ENCODE measurements at places on chromosomes 5 and 9.

GRCh38 chr9:4579001-4579400 is 83.1 kb upstream of the PLPP6 start:
- DNase-seq: no peak

DNA sequence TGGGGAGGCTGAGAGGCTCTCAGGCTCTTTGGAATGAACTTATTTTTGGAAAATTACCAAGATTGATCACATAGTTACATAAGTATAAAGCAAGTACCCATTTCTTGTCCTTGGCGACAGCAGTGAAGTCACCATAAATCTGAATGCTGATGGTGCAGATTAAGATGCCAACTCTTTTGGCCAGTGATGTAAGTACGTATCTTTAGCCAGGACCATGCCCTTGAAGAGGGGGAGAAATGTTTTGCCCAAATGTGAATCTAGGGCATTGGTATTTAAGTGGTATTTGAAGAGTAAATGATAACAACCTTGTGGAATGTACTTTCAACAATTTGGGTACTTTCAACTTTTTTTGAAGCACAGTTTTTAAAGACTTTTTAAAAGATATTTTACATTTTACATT is 68.2 kb upstream of the RAD23B start:
- DNase-seq: no peak

DNA sequence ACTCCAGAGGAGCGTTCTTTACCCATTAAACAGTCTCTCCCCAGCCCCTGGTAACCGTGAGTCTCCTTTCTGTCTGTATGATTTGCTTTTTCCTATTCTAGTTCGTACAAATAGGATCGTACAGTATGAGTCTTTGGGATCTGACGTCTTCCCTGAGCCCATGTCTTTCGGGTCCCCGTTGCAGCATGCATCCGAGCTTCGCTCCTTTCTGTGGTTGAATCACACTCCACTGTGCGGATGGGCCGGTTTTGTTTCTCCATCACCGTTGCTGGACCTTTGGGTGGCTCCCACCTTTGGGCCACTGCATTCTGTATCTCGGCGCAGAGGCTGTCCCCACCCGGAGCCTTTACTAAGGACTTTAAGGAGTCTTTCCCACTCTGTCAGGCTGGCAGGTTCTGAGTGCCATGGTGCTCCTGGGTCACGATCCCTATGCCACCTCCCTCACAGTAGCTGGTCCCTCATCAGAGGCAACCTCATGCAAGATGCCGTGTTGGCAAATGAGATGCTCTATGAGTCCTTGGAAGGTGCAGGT is 145.7 kb upstream of the COL5A1 start:
- no peak for DNase-seq

DNA sequence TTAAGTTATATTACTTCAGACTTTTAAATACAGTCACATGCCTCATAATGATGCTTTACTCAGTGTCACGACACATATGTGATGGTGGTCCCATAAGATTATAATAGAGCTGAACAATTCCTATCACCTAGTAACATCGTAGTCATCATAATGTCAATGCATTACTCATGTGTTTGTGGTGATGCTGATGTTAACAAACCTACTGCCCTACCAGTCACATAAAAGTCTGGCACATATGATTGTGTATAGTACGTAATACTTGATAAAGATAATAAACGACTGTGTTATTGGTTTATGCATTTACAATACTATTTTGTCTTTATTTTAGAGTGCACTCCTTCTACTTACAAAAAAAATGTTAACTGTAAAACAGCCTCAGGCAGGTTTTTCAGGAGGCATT is 103.7 kb downstream of the PAM start:
- no peak for DNase-seq

DNA sequence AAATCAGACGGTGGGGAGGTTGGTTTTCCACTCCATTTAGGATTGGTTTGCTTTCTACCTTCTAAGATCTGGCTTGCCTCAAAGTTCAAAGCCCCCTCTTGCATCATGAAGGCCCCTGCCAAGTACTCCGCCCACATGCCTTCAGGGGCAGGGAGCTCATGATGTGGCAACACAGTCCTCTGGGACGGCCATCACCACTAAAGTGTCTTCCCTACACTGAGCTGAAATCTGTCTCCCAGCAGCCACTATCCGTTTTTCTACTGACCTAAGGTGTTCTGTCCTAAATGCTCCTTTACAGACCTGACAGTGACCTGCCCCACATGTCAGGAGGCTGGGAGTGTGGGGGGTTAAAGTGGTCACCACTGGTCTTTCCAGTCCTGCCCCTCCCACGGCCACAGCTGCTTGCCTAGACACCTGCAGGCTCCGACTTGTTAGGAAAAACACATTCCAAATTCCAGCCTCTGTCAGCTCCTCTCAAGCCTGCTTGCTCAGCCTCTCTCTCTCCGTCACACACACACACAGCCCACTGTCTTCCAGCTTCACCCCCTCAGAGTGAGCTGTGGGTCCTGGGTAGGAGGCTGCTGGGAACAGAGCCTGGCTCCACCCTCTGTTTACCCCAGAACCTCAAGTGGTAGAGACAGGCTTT is 44.9 kb downstream of the SHB start:
- DNase-seq: no peak

GRCh38 chr5:93724791-93725190 is 16.6 kb downstream of the POU5F2 start:
- DNase-seq: no peak

DNA sequence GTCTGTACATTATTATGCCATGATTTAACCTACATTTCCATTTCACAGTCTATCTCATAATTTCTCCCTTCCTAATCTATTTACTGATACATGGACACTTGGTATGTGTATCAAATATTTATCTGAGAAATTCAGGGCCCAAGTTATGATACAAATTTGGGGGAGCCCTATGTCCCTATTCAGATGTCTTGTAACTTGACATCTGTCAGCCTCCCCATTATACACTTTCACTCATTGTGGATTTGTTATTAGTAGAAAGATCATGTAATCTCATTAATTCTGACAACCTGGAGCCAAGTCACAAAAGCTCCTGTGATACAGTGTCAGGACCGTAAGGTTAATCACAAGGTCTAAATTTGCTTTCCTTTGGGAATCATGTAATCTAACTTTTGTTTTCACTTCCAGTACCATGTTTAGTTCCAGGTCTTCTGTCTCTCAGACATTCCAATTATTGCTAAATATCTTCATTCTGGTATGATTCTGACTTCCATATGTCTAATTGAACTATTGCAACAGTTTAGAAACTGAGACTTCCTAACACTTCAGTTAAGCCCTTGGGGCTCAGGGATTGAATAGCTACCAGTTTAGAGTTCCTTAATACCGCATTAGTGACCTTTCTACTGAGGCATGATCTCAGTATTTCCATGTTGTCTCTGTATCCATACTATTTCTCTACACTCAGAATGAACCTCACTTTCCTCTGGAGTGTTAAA is 182.9 kb upstream of the NUDT12 start:
- no peak for DNase-seq

- no peak for DNase-seq
Observed at GRCh38 chr5:56110646-56111403, 116.1 kb upstream of the IL6ST start.

DNA sequence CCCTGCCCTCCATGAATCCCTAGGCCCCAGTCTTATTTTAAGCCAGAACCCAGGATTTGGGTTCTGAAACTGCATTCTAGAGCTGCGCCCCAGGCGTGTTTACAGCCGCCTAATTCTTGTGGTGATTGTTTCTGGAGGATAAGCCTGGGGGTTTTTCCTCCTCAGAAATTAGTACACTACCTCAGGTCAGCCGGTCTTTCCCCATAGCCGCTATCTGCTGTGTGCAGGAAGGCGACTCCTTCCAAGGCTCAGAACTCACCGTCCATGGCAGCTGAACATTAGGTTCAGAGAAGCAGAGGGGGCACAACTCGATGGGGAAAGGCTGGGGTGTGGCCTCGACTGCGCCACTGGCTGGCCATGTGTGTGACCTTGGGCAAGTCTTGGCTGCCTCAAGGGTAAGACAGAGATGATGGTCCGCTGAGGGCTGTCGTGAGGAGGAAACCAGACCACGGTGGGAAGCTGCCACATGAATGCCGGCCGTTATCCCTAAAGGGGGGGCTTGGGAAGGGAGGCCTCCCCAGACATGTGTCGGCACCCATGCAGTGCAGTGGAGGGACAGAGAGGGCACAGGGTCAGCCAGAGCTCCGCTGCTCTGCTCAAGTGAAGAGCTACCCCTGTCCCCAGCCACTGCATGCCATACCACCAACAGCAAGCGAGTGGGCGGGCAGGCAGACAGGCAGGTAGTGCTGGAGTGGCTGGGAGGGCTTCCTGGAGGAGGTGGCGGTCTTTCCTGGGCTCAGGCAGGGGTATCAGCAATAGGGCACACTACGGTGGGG is 28.9 kb downstream of the SHB start:
- DNase-seq: no peak

DNA sequence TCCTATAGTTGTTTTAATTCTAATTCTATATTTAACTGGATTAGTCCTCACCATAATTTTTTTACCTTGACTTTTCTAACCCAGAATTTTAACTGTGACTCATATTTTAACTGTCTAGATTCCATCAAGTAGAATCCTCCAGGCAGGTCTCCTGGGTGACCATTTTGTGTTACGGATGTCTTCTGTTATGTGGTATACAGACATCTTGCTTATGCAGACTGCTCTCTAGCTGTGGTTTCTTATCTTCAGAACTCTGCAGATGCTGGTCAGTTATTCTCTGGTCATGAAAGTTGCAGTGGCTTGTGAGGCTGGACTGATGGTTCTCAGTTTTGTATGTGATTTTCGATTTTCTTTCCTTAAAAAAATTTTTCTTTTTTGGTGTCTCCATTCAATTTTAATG is 139.4 kb downstream of the ATG10 start:
- DNase-seq: no peak

- no peak for DNase-seq
Observed at GRCh38 chr9:79569814-79570447, 1.8 kb upstream of the TLE4 start.

- no peak for DNase-seq
Observed at GRCh38 chr5:53984971-53985370, 325.4 kb downstream of the ARL15 start.

- no peak for DNase-seq
Observed at GRCh38 chr9:127755061-127756060, 20.3 kb upstream of the TOR2A start.

DNA sequence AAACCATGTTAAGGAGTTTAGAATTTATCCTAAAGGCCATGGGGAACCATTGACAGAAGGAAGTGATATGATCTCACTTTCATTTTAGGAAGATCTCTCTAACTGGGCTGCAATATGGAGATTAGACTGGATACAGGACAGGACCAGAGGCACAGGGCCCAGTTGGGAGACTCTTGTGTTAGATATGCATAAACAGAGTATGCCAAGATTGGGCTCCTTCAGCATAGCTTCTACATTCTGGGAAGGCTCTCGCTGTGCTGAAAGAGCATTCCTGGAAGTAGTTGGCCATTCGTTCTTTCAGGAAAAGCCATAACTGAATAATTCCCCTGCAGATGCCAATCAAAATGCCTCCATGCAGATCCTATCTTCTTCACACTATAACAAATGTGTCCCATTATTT is 204.5 kb downstream of the CWC27 start:
- no peak for DNase-seq

- no peak for DNase-seq
Observed at GRCh38 chr9:76358628-76359280, 35.5 kb downstream of the RFK start.

DNA sequence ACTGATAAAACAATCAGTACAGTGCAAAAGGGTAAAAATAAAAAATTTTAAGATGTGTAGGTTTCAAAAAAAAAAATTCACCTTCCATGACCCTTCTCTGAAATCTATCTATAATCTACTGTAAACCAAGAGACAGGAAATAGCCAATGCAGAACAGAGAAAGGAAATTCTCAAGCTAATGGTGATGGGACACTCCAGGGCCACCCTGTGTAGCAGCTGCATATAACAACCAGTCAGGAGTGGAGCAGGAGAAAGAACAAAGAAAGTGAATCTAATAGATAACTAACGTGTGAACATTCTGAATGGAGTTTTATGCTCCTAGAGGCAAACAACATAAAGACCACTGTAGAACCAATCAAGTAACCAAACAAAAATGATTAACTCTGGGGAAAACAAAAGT is 16.6 kb downstream of the SPTLC1 start:
- DNase-seq: no peak
